Osteoblast (primary cell): ENCODE measurements at places on chromosomes 7 and 10. TPM values are rescaled to one million over a fixed set of nuclear protein-coding genes. Genes with fewer than 3 reads are reported as not detected.

DNA sequence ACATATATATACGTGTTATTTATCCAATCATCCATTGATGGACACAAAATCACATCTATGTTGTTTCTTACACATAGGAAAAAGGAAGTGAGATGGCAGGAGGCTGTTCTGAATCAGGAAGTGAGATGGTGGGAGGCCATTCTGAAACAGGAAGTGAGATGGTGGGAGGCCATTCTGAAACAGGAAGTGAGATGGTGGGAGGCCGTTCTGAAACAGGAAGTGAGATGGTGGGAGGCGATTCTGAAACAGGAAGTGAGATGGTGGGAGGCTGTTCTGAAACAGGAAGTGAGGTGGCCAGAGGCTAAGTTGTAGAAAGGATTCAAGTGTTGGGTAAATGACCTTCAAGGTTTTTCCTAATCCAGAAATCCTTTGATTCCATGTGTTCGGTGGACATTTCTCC, 921.5 kb downstream of the TYW1 start:
- H3K27ac ChIP-seq = no peak overlapping the region
- no peak overlapping the region for H3K4me3 ChIP-seq
- no peak for DNase-seq
- no peaks in the 10 kb centered on the region for H3K4me1 ChIP-seq
- H3K36me3 ChIP-seq = no peaks in the 10 kb centered on the region

Gene CFAP70
- 1.1 and 1.2 TPM in 2 replicates for total RNA-seq

Gene FOXI2
- not detected in 2 replicates for total RNA-seq

DNA sequence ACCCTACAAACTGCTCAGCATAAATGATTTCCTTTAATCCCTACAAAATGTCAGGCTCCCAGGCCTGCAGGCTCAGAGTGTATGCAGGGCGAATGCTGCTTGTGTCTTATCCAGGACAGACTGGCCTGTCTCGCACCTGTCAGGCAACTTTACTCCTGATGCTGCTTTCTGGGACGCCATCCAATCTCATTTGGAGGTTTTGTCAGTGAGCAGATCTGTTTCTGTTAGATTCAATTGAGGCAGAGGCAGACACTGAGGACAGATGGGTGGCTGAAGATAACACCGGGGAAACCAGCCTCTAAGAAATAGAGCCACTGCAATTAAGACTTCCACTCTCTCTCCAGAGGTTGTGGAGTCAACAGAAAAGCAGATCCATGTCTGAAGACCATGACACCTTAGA, 115.6 kb downstream of the DPP6 start:
- no peak overlapping the region for H3K27ac ChIP-seq
- no peaks in the 10 kb centered on the region for H3K36me3 ChIP-seq
- H3K4me1 ChIP-seq = no peaks in the 10 kb centered on the region

DNA sequence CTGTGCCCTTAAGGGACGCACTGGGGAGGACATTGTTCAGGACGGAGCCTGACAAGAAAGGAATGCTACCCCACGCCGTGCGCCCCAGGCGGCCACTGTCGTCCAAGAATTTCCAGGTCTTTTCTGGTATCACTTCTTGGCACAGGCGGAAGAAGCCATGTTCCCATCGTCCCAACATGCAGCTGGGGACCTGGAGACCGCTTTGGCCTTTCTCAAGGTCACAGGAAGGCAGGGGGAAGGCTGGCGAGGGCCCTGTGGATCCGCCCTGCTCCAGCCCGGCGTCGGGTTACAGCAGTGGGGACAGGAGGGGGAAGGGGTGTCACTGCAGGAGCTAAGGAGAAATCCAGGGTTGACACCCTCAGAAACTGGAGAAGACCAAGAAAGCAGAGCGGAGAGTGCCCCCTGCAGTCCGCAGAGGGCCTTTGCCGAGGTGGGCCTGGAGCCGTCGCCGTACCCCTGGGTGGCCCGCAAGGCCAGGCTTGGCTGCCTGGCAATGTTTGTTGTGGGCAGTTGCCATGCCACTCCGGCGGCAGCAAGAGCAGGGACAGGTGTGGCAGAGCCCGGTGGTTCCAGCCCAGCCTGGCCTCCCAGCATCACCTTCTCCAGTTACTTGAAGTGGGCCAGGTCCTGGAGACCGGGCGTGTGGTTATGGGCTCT, 104.1 kb downstream of the LHPP start:
- no peak overlapping the region for H3K4me3 ChIP-seq
- H3K36me3 ChIP-seq = no peaks in the 10 kb centered on the region
- peak; percentile 89 for DNase-seq
- no peaks in the 10 kb centered on the region for H3K27me3 ChIP-seq

- no peaks in the 10 kb centered on the region for H3K27me3 ChIP-seq
- H3K36me3 ChIP-seq = no peaks in the 10 kb centered on the region
Measured at GRCh38 chr7:7201578-7202374, 19.4 kb downstream of the C1GALT1 start.

Gene TMEM72
- not detected in 2 replicates for total RNA-seq

DNA sequence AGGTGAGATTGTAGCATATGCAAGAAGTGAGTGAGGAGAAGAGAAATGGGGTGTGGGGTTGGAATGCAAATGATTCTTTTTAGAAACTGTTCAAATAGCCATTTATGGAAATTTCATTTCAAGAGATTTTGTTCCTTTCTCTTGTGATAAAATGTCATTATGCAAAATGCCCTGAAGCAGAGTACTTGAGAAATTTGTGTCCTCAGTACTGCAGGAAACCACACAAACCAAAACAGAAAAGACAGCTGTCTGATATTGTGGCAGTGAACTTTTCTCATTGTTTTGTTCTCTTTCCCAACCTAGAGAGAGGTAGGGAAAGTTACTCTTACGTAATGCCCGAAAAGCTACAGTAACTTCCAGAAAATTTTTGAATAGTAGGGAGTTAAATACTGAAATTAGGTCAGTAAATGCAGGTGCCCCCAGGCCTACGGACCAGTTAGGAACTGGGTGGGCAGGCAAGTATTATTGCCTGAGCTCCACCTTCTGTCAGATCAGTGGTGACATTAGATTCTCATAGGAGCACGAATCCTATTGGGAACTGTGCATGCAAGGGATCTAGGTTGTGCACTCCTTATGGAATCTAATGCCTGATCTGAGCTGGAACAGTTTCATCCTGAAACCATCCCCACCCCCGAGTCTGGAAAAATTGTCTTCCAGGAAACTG, 34.0 kb downstream of the DLD start:
- H3K4me1 ChIP-seq = peaks cover 8% of the 10 kb centered on the region
- H3K4me3 ChIP-seq = no peak overlapping the region
- no peak overlapping the region for H3K27ac ChIP-seq
- peaks cover 73% of the 10 kb centered on the region for H3K36me3 ChIP-seq
- no peaks in the 10 kb centered on the region for H3K27me3 ChIP-seq

Gene SFXN4
- 11.2 and 13.0 TPM in 2 replicates for total RNA-seq

Gene NKX1-2
- not detected in 2 replicates for total RNA-seq

Gene SUGCT
- 21.7 and 25.9 TPM in 2 replicates for total RNA-seq

Gene PRKAR2B
- 2.4 and 2.5 TPM in 2 replicates for total RNA-seq

Gene ADRA2A
- total RNA-seq = 0.29 and 0.72 TPM in 2 replicates

Gene MMD2
- total RNA-seq = not detected in 2 replicates

Gene LIPJ
- under 0.01 TPM in 2 replicates for total RNA-seq

DNA sequence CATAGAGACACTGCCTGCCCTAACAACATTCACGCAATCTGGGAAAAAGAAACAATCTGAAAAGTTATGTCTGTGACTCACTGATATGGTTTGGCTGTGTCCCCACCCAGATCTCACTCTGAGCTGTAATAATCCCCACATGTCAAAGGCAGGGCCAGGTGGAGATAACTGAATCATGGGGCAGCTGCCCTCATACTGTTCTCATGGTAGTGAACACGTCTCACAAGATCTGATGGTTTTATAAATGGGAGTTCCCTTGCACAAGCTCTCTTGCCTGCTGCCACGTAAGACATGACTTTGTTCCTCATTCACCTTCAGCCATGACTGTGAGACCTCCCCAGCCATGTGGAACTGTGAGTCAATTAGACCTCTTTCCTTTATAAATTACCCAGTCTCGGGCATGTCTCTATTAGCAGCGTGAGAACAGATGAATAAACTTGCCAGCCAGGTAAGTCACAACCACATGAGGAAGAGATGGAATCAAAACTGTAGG, 341.5 kb upstream of the AOAH start:
- H3K4me1 ChIP-seq = no peaks in the 10 kb centered on the region
- H3K36me3 ChIP-seq = no peaks in the 10 kb centered on the region
- no peak overlapping the region for H3K27ac ChIP-seq
- DNase-seq = no peak

- no peaks in the 10 kb centered on the region for H3K36me3 ChIP-seq
- no peak overlapping the region for H3K4me3 ChIP-seq
- no peaks in the 10 kb centered on the region for H3K27me3 ChIP-seq
Measured at GRCh38 chr10:30489346-30489745, 55.4 kb downstream of the MAP3K8 start.

Gene WIPF3
- total RNA-seq = under 0.01 TPM in 1 of 2 replicates, not detected in the other

DNA sequence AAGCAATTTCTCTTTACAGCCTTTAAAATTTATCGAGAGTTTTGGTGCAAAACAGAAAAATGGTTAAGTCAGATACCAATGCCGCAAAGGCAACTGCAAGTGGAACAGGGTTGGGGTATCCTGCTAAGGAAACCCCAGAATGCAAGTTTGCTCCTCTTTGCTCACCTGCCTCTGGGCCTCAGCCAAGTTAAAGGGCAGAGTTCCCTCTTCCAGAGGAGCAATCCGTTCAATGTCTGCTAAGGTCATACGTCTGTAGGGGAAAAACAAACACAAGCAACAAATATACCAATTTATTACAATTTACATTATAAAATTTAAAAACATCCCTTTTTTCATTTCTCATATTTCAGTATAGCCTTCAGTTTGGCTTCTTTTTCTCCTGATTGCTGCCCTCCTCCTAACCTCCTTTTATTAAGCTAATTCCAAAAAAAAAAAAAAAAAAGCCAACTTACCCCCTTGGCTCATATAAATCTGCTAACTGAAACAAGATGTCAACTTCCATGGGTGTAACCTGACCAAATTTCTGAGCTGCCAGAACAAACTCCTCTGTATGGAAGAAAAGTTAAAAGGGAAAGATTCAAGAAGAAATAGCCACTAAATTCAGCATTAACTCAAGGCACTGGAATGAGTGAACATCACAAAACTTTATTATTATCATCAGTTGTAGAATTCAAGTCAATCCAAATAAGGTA, 132.6 kb downstream of the SLC25A13 start:
- no peaks in the 10 kb centered on the region for H3K27me3 ChIP-seq
- DNase-seq = no peak
- H3K4me1 ChIP-seq = peaks cover 12% of the 10 kb centered on the region

- no peak for DNase-seq
- H3K36me3 ChIP-seq = no peaks in the 10 kb centered on the region
- H3K4me1 ChIP-seq = peaks cover 5% of the 10 kb centered on the region
- no peaks in the 10 kb centered on the region for H3K27me3 ChIP-seq
Measured at GRCh38 chr10:30420266-30420665, 13.7 kb upstream of the MAP3K8 start.

- peaks cover 13% of the 10 kb centered on the region for H3K4me1 ChIP-seq
- H3K36me3 ChIP-seq = no peaks in the 10 kb centered on the region
- peak; percentile 75 for DNase-seq
- peak overlapping the region; percentile 22 for H3K4me3 ChIP-seq
Measured at GRCh38 chr10:113094114-113094486, 144.1 kb downstream of the TCF7L2 start.

Gene PON1
- total RNA-seq = not detected in 2 replicates

Gene ANKRD61
- total RNA-seq = not detected in 2 replicates

Gene KNDC1
- under 0.01 TPM in 1 of 2 replicates, not detected in the other for total RNA-seq

- no peak overlapping the region for H3K27ac ChIP-seq
- H3K27me3 ChIP-seq = no peaks in the 10 kb centered on the region
- H3K4me3 ChIP-seq = no peak overlapping the region
- H3K36me3 ChIP-seq = no peaks in the 10 kb centered on the region
- DNase-seq = no peak
- no peaks in the 10 kb centered on the region for H3K4me1 ChIP-seq
Measured at GRCh38 chr10:113005380-113005779, 55.3 kb downstream of the TCF7L2 start.

DNA sequence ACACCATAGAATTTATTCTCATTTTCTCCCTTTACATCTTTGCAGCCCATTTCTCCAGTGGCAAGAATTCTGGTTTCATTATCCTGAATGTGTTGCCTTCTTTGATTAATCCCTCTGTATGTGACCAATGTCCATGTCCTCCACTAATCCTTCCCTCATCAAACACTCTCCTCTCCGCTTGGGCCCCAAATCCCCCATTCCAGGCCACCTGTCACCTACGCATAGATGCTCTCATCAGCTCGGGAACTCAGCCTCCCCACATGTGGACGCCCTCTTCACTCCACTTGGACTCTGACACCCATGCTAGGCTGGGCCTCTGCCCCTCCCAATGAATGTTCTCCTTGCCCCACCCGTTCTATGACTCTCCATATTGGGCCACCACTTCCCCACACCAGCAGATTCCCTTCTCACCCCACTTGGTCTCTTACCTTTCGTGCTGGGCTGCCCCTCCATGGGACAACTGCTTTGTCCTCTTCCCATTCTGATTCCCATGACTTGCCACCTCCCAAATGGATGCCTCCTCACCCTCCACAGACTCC, 18.7 kb upstream of the RBM20 start:
- DNase-seq = no peak
- H3K4me3 ChIP-seq = no peak overlapping the region
- peaks cover 9% of the 10 kb centered on the region for H3K4me1 ChIP-seq
- no peak overlapping the region for H3K27ac ChIP-seq
- peaks cover 8% of the 10 kb centered on the region for H3K27me3 ChIP-seq

GRCh38 chr10:47252093-47252780, 47.8 kb upstream of the GDF10 start:
- H3K27me3 ChIP-seq = peaks cover 18% of the 10 kb centered on the region
- H3K36me3 ChIP-seq = no peaks in the 10 kb centered on the region
- H3K4me3 ChIP-seq = no peak overlapping the region
- H3K27ac ChIP-seq = no peak overlapping the region
- no peak for DNase-seq

GRCh38 chr10:24680647-24681524, 42.8 kb downstream of the ARHGAP21 start:
- H3K4me3 ChIP-seq = no peak overlapping the region
- DNase-seq = no peak
- H3K4me1 ChIP-seq = peaks cover 14% of the 10 kb centered on the region

Gene ANKRD2
- total RNA-seq = 0.29 and 0.72 TPM in 2 replicates

Gene AKR1D1
- under 0.01 TPM in 1 of 2 replicates, not detected in the other for total RNA-seq

Gene HHEX
- total RNA-seq = 0.36 and 0.59 TPM in 2 replicates

DNA sequence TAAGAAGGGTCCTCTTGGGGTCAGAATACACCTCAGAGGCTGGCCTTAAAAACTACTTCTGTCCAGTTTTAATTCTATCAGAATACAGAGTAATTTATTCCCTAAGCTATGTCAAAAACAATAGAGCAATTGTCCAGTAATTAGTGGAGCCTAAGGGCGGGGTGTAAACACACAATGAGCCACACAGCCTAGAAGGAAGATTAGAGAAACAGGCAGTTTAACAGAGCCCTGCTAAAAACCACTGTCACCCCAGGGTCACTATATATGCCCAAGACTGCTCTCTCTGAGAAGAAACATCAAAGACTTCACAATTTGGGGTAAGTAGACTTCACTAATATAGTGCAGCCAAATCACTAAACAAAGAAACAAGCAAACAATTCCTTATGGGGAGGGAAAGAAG, 27.2 kb upstream of the WNT2 start:
- no peaks in the 10 kb centered on the region for H3K36me3 ChIP-seq
- DNase-seq = no peak
- no peak overlapping the region for H3K27ac ChIP-seq
- no peak overlapping the region for H3K4me3 ChIP-seq

- no peaks in the 10 kb centered on the region for H3K27me3 ChIP-seq
- H3K4me3 ChIP-seq = no peak overlapping the region
- no peaks in the 10 kb centered on the region for H3K36me3 ChIP-seq
- DNase-seq = peak; percentile 70
- H3K27ac ChIP-seq = peak overlapping the region; percentile 9
Measured at GRCh38 chr7:66847879-66848790, 72.9 kb upstream of the TMEM248 start.

GRCh38 chr10:29055101-29055500, 233.8 kb upstream of the LYZL1 start:
- H3K4me1 ChIP-seq = no peaks in the 10 kb centered on the region
- no peak overlapping the region for H3K27ac ChIP-seq
- H3K27me3 ChIP-seq = peaks cover 47% of the 10 kb centered on the region
- no peak overlapping the region for H3K4me3 ChIP-seq
